NCI-H2171 (cell line): ENCODE measurements at places on chromosomes 5 and 9.

- DNase-seq = peak; percentile 6
These were observed 1.2 kb downstream of the FANCC start for GRCh38 chr9:95316274-95316673.

GRCh38 chr9:37407468-37407867 is 15.0 kb upstream of the GRHPR start:
- no peak for DNase-seq

DNA sequence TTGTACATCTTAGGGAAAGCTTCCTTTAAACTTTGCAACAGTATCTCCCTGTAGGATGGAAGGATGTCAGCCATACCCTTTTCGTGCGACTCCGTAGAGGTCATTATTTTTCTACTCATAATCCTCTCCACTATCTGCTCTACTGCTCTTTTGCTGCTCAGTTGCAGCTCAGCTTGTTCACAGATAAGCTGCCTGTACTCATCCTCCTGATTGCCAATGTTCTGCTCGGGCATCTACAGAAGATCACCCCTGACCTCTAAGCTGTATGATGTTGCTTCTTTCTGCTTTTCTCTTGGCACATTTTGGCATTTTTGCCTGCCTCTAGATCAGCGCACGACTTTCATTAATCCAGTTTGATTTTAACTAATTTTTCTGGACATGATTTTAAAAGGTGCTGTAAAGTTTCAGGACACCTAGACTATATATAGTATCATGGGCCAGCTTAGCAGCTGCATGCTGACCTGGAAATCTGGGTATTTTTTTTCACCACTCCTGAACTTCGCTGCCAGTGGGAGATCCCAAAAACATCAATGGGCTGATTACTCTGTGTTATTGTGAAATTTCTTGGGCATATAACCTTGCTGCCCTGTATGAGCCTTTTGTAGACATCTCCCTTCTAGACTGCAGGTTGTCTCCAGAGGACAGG is 131.2 kb upstream of the ZNF608 start:
- no peak for DNase-seq

DNA sequence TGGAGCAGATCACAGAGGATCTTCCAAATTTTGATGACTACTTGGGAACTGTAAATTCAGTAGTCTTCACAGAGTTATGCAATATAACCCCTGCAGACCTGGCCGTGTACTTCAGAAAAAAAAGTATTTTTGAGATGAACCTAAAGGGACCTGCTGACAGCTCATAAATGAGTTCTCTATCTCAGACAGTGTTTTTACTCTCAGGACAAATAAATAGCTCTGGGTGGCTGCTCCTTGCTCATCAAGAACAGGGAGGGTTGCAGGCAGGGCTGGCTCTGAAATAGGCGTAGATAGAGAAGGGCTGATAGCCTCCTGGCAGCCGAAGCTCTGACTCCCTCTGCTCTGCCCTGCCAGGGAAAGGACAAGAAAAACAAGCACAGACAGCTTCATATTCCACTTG is 64.8 kb downstream of the PLAC8L1 start:
- DNase-seq = no peak

- no peak for DNase-seq
These were observed 107.9 kb downstream of the INVS start for GRCh38 chr9:100206899-100207298.

DNA sequence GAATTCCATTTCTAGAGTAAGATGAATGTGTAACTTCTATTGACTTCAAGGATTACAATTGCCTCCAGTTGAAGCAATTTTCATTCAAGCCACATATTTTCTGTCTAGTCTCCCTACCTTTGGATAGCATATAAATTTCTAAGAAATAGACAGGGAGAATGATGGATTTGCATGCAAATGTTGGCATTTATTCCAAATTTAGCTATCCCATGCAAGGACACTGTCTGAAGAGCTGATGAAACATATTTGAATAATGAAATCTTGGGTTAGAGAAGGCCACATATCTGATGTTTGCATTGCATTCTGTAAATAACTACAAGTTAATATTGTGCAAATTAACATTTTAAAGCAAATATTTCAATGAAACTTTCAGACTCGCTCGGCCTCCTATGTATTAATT is 36.0 kb upstream of the NAA35 start:
- DNase-seq = no peak

GRCh38 chr5:108924457-108924961 is 176.8 kb downstream of the FER start:
- no peak for DNase-seq

DNA sequence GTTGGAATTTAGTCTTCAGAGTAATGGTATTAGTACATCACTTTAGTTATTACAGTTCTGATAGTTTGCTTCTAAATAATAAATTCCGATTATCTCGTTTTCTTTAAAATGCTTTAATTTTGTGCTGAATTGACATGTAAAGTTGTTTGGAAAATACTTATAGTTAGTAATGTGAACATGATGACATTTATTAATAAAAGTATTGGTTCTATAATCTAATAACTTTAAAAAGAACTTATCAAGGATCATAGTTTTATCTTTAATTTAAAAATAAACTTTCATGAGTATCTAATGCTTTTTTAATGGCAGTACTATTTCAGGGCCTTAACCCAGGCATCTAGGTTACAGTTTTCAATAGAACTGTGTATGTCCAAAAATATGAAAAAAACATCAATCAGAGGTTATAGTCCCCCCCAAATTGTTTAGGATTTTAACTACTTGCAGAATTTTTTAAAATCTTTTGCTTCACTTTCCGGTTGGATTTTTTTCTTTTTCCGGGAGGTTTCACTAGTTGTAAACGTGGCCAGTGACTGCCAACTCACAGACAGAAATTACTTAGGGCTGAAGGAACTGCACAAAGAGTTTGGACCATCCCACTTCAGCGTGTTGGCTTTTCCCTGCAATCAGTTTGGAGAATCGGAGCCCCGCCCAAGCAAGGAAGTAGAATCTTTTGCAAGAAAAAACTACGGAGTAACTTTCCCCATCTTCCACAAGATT is 680 bp downstream of the GPX8 start:
- no peak for DNase-seq

DNA sequence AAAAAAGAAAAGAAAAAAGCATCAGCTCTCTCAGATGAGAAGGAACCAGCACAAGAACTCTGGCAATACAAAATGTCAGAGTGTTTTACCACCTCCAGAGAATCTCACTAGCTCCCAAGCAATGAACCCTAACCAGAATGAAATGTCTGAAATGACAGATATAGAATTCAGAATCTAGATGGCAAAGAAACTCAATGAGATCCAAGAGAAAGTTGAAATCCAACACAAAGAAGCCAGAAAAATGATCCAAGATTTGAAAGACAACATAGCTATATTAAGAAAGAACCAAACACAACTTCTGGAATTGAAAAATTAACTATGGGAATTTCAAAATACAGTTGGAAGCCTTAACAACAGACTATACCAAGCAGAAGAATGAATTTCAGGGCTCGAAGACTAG is 396.3 kb downstream of the PDE4D start:
- DNase-seq = no peak

GRCh38 chr9:97954550-97954989 is 16.6 kb upstream of the HEMGN start:
- DNase-seq = peak; percentile 46

DNA sequence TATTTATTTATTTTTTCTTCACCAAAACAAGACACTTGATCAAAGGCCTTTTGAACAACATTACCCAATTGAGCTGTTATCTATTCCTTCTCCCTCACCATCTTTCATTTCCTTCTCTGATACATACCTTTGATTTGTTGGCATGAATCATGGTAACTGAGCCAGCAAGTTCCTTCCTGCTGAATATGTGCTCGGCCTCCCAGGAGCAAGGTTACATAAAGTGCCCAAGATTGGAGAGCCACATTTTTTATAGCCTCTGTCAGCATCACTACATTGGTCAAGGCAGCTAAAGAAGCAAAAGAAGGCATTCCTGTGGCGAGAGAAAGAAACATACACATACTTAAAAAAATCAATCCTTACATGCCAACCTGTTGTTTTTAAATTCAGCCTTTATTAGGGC is 369.6 kb downstream of the CYLC2 start:
- no peak for DNase-seq

DNA sequence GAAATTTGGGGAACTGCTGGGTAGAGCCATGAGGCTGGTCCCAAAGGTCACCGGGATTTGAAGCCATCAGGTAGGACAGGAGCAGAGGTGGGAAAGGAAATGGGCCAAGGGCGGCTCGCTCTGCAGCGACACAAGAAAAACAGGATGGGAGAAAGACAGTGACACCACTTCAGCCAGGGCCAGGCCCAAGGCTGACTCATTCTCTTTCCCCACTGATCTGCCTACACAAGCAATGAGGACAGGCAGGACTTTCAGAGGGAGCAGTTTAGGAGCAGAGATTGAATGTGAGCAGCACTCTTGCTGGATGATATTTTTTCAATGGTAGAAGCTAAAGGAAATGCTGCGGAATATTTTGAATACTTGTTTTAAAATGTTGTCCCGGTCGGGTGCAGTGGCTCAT is 3.5 kb downstream of the RUFY1 start:
- DNase-seq = no peak

DNA sequence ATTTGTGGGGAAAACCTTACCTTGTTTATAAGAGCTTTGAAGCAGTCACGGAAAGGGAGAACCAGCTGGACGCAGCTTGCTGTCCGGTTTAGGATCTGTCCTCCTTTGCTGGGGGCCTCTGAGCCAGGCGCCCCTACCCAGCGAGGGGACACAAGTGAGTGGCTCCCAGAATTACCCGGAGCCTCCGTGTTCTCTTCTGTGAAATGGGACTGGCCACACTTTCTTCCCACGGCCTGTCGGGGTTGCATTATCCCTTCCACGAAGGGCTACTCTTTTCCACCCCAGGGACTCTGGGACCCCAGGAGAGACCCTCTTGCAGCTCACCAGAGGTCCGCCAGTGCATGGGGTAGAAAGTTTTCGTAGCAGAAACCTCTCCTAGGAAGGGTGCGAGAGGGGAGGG is 477 bp upstream of the GBGT1 start:
- DNase-seq = no peak

GRCh38 chr9:89710697-89711096 is 105.9 kb downstream of the GADD45G start:
- DNase-seq = no peak

DNA sequence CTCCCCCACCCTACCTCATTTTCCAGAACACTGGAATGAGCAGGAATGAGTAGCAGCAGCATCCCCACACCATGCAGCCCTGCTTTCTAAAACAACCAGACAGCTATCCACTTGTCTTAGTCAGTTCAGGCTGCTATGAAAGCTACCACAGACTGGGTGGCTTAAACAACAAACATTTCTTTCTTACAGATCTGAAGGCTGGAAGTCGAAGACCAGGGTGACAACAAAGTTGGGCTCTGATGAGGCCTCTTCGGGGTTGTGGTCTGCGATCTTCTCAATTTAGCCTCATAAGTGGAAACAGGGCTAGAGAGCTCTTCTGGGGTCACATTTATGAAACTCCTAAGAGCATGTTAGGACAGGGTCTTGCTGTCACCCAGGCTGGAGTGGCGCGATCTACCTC is 38.9 kb downstream of the LPAR1 start:
- DNase-seq = no peak

DNA sequence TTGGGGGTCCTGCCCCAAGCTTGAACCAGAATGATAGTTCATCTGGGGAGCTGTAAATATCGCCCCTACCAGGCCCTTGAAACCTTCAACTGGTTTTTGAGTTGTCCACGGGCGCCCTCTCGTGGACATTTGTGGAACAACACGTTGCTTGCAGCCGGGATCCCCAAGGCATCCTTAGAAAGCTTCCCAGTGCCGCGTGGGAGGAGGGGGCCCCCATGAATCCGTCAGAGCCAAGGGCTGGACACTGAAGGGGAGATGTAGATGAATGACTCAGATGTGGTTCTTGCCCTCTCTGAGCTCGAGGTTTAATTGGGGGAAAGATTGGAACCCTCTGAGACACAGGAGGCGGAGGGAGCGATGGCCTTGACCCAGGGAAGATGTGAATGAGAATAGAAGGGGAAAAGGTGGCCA is 31.8 kb upstream of the ORM1 start:
- peak; percentile 32 for DNase-seq

GRCh38 chr9:35899021-35899420 is 7.0 kb upstream of the HRCT1 start:
- no peak for DNase-seq

DNA sequence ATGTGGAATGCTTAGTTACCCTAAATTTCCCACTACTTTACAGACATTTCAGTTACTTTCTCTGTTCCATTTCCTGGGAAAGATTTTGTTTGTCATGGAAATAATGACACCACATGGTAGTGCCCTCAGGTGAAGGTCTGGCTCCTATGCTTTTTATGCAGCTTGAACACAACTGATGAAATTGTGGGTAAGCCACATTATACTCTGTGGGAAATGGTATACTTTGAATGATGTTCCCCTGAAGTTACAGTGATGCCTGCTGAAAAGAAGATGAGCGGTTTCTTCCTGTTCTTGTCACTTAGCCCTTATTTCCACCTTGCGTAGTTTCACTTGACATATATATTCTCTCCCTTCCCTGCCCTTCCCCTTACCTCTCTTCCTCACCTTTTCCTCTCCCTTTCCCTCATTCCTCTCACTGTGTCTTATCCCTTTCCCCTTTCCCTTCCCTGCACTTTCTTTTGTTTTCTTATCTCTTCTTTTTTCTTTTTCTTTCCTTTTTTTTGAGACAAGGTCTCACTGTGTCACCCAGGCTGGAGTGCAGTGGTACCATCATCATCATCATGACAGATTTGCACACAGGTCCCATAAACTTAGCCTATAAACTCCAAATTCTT is 280.8 kb upstream of the IL12B start:
- DNase-seq = no peak

DNA sequence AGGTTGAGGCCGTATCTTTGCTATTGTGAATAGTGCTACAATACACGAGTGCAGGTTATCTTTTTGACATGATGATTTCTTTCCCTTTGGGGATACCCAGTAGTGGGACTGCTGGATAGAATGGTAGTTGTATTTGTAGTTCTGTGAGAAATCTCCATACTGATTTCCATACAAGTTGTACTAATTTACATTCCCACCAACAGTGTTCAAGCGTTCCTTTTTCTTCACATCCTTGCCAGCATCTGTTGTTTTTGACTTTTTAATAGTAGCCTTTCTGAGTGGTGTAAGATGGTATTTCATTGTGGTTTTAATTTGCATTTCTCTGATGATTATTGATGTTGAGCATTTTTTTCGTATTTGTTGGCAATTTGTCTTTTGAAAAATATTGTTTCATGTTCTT is 41.4 kb downstream of the CNOT6 start:
- DNase-seq = no peak

GRCh38 chr9:11872471-11872870 is 820.7 kb upstream of the TYRP1 start:
- no peak for DNase-seq

DNA sequence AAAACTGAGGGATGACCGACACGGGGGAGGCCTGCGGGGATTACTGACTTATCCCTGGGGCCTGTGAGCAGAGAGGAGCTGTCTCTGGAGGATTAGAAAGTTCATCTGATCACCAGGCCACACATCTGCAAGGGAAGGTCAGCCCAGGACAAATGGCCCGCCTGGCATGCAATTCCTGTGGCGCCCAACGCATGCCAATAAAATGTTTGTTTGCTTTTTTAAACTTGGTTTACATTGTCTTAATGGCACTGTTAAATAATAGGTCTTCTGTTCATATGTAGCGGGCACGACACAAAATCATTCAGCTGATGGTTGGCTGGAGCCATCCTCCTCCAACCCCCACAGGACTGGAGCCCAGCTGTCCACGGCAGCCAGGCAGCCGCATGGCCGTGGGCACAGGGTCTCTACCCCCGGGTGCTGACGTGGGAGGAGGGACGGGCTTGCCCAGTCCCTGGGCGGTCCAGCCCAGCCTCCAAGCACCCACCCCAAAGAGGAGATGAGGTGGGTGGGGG is 41.0 kb upstream of the SLC12A7 start:
- DNase-seq = no peak

- DNase-seq = no peak
These were observed 22.7 kb upstream of the CLK4 start for GRCh38 chr5:178649580-178649979.
